Skin of body (tissue), 3 donors: ENCODE measurements at places on chromosomes 7 and 10. TPM values are rescaled to one million over a fixed set of nuclear protein-coding genes. Genes with fewer than 3 reads are reported as not detected.

The EN2 gene
- total RNA-seq, result under 0.01 TPM

The EBLN1 gene
- total RNA-seq, result not detected

The FAM171A1 gene
- total RNA-seq, result 11.3 TPM

The SLC13A4 gene
- 0.10 TPM for total RNA-seq

The FFAR4 gene
- total RNA-seq, result 1.6 TPM

The STX1A gene
- 8.5 TPM for total RNA-seq

The SEMA4G gene
- 1.9 TPM for total RNA-seq

DNA sequence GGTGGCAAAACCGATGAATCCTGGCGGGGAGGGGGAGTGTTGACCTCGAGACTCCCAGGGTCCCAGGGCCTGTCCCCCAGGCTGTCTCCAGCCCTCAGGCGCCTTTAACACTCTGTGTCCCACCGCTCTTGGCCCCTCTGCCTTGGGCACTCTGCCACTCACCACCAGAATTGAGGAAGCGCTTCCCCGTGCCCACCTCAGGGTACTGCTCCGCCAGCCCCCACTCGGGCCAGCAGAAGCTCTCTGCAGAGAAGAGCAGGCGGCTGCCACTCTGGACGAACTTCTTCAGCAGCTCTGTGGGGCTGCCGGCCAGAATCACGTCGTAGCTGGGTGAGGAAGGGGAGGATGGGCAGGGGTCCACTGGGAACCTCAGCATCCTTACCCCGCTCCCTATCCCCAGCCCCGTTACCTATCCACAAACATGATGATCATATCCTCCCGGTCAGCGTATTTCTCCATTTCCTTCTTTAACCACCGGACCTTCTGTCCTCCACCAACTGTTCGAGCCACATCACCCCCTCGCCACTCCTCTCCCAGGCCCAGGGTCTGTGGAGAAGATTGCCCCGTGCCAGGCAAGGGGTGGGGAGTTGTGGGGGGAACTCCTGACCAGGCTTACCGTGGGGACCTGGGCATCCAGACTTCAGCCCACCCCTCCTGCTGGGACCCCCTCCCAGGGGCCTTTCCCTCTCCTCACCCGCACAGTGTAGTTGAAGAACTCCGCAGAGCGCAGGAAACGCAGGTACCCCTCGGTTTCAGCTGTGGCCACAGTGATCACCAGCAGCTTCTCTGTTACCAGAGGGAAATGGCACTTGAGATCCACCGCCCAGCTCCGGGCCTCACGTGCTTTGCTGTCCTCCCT, 1.2 kb downstream of the PLOD3 start:
- DNase-seq, result no peak

DNA sequence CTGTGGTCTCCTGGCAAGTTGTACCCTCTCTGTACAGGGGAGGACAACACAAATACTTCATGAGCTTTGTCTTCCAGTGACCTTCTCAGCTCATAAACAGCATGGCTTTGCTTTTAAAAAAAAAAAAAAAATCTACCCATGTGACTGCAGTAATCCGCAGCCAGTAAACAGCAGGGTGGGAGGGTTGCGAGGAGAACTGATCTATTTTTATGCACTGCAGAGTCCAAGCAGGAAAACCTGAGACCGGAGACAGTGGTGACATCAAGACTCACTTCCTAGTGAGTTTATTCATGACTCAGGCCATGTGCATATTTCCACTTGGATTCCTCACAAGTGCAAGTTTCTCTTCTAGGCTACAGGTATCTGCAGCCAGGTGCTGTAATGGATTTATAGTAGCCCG, 127.9 kb downstream of the NRF1 start:
- DNase-seq, result peak; percentile 6

DNA sequence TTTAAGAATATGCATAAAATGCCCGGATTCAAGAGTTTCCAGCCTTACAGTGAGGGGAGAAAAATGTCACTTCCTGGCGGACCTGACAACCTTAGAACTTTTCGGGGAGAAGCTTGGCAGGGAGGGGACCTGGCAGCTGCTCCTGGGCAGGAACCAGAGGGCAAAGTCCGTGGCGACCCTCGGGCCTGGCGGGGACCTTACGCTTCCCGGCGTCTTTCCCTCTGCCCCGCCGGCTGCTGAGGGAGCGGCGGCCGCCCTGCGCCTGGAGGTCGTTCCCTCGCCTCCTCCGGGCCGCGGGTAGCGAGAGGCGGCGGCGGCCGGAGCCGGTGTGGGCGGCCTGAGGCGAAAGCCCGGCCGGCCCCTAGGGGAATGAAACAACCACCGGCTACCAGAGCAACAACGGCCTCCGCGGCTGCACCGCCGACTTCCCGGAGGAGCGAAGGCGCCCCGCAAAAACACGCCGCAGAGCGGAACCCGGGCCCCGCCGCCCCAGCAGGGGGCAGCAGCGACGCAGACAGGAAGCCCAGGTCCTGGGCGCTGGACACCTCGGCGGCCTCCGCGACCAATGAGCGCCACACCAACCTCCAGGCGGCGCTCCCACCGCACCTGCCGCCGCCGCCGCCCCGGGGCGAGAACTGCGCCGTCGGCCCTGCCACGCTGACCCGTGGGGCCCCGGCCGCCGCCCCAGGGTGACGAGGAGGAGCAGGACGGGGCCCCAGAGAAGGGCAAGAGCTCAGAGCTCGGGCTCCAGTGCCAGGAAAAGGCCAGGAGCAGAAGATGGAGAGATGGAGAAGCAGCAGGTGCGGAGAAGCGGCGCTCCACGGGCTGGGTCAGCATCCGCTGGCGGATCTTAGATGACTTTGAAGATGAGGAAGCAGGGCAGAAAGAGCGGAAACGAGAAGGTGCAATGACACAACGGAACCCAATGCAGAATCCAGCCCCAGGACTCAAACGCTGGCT, 10.5 kb upstream of the ACSM6 start:
- no peak for DNase-seq

DNA sequence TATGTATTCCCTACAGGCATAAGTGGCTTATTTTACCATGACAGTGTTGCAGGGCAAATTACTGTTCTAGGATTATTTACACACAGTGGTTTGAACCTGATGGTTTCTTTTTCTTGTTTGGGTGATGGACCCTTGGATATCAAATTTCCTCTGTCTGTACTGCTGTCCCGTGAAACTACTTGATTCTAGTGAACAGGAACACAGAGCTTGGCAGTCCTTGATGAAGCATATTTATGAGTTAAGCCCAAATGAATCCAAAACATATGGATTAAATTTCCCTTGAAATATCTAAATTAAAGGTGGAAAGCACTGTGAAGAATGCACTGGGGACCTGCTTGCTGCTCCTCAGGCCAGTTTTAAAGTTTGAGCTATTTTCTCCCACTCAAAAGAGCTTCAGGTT, 635.3 kb downstream of the INHBA start:
- no peak for DNase-seq

DNA sequence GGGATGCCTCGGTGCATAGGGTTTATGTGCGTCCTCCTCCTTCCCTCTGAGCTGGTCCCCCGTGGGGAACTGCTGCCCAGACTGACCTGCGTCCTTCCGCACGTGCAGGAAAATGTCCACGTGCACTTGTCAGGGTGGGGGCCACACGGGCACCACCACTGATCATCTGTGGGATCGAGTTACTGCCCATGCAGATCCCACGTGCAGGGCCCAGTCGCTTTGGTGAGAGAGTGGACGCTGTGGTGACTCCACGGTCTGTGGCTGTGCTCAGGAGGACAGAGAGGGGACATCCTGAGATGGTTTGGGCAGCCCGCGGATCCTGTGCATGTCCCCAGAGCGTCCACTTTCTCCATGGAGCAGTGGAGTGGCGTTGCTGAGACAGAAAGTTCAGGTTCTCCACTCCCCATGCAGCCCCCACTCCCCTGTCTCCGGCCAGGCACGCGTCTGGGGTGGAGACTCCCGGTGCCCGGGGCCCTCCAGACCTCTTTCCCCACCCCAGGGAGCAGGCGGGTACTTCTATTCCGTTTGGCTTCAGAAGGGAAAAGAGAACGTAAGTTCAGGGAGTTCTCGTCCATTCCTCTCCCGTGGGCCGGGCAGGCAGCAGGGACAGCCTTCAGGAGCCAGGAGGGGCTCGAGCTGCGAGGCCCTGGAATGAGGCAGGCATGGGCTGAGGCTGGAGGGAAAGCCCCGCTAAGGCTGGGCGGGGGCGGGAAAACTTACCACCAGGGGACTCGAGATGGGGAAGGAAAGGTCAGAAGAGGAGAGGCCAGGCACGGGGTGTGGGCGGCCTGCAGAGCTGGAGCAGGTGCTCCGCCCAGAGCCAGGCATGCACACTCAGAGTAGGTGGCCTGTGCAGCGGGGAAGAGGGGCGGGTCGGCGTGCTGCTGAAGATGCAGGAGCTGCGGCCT, 59.9 kb downstream of the EGFR start:
- no peak for DNase-seq

- DNase-seq, result no peak
These were observed 55.7 kb downstream of the LYZL2 start for GRCh38 chr10:30573721-30574431.

DNA sequence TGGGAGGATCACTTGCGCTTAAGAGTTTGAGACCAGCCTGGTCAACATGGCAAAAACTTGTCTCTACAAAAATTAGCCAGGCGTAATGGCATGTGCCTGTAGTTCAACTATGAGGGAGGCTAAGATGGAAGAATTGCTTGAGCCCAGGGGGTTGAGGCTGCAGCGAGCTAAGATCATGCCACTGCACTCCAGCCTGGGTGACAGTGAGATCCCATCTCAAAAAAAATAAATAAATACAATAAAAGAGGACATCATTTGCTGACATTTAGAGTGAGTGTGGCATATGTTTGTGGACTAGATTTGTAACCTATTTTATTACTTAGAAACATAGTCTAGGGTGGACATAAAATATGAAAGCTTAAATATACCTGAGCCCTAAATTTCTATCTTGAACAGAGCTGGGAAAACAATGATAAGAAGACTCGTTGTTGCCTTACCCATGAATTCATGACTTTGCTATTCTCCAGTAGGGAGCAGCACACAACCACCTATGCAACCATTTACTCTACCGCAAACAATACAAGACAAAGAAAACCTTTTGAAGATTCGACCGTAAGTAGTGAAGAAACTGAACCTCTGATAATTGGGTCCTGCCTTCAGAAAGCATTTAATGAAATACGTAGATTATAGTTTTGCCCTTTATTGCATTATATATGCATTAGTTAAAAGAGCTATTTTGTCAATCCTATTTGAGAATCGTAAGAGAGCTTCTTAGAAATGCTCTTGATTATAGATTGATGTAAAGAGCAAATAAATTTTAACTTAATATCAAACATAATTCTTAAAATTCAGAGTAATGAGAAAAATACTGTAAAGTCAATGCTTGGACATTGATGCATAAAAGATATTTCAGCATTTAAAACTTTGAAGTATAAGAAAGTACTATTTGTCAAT, 83.5 kb downstream of the GNAT3 start:
- DNase-seq, result peak; percentile 60

- DNase-seq, result peak; percentile 6
These were observed 746 bp downstream of the CCDC71L start for GRCh38 chr7:106659963-106660861.

DNA sequence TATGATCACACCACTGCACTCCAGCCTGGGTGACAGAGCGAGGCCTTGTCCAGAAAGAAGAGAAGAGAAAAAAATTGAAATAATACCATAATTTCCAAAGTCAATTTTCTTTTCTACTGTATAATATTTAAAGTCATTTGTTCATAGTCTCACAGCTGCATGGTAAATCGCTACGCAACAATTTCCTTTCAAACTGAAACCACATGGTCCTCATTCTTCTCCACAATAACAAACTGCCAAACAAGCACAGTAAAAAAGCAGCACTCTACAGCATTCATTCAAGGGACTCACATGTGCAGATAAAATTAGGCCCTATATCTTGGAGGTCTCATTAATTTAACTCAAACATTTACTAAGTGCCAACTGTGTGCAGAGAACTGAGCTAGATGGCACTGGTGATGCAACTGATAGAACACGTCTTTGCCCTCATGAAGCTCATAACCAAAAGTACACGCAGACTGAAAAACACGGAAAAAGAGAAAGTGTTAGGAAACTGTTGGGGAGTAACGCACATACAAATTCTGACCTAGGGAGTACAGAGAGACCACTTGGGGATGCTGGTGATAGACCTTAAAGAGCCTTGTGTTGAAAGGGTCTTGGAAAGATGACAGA, 68.4 kb upstream of the SRRM3 start:
- DNase-seq, result peak; percentile 25

DNA sequence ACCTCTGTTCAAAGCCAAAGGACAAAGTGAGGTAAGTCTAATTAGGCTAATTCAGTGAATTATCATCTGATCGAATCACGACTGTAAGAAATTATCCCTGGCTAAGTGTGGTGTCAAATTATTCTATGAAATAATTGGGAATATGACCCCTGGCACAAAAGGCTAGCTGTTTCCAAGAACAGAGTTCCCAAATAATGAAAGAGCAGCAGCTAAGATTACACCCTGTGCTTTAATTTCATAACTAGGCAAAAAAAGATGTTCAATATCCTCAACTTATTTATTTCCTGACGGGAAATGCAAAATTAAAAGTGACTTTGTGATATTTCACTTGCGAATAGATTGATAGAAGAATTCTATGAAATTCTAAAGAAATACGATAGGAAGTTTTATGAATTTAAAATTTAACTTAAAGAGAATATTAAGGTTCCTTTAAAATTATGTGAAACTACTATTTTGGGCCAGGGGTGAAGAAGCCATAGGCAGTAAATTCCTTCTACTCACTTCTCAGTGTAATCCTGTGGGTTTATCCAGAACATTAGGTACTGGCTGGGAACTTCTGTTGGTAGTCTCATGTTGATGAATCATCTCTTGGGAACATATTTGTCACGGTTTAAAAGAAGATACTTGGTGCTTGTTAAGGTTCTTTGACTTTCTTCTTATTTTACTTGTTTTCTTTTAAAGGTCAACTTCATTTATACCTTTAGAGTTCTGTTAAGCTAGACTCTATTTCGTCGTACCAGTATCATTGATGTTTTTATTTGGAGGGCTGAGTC, 148.5 kb downstream of the POLR1F start:
- DNase-seq, result no peak

GRCh38 chr10:72764151-72764550, 72.2 kb downstream of the MCU start:
- DNase-seq, result no peak
